ENCODE measurements at places on chromosomes 11 and 22.

DNA sequence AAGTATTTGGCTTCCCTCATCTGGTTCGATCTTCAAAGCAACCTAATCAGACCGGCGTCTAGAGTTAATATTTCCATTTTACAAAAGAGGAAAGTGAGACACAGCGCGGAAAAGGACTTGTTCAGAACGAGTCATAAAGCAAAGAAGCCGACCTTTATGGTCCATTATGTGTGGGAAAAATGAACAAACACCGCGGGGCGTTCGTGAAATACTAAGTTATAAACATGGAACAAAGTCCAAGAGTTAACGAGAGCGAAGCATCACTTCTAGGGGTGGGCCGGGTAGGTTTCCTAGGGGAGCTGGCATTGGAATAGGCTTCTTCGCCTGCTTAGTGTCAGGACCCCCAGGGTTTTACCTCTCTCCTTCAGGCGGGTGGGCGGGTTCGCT lies 575 bp downstream of the DUSP18 start:
- DNase-seq: no peak

- DNase-seq: no peak
Observed at GRCh38 chr11:96337541-96338431, 5.2 kb downstream of the MAML2 start.

DNA sequence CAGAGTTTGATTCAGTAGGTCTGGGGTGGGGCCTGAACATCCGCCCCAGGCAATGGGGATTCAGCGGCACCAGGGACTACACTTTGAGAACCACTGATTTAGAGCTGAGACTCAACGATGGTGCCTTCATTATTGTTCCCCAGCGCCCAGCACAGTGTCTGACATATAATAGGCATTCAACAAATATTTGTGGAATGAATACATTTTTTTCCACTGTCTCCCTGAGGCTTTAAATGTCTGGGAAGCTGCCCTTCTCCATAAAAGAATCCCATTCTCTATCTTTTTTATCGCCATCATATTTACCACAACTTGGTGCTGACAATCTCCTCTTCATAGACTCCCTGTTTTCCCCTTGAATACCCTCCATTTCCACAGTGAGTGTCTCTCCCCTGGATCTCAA lies 23.6 kb upstream of the LMO2 start:
- no peak for DNase-seq

DNA sequence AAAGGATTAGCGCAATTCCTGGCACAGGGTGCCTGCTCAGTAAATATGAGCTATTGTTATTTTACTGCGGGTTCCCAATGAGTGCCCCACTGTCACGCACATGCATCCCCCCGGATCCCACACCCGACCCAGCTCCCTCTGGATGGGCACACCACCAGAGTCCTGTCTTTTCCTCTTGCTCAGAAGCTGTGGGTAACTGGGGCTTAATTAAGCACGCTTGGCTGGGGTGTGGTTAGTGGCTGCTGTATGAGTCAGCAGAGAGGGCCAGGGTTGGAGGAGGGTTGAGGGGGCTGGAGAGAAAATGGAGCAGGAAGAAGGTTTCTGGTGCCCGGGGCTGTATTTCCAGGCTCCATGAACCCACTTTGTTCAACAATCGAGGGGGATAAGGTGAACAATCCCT lies 30.3 kb upstream of the NECTIN1 start:
- no peak for DNase-seq

- DNase-seq: no peak
Observed at GRCh38 chr11:58526721-58527120, 18.8 kb upstream of the OR5B21 start.

- DNase-seq: no peak
Observed at GRCh38 chr11:78829146-78829545, 254.5 kb upstream of the NARS2 start.

- DNase-seq: no peak
Observed at GRCh38 chr11:105618343-105618955, 8.6 kb downstream of the GRIA4 start.

DNA sequence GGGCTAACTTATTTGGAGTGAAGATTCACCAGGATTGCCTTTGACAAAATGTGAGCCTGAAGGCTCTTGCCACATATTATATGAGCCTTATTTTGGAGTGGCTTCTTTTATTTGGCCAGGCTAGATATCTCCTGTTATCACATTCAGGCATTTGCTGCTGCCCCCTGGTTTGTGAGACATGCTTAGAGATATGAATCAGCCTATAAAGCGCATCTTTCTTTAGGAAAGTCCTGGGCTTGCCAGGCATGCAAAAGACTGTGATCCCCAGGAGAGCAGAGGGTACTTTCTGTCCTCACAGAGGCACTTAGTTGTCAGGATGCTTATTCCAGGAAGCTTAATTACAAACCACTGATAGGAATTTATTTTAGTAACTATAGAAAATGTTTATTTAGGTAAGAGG lies 333.3 kb downstream of the FAT3 start:
- DNase-seq: no peak

DNA sequence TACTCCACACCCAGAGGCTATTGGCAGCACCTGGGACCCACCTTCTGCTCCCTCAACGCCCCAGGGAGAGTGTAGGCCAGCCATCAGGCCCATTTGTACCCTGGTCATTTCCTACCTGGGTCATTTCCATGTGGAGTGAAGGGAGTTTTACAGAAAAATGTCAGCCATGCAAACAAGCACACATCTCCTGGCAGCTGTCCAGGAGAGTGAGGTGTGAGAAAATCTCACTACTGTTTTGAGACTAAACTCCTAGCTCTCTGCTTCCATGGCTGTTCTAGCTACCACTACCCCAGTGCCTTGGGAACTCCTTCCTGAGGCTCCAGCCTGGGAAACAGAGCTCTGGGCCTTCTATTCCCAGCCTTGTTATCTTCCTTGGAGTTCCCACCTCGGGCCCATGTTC lies 2.8 kb upstream of the TMPRSS13 start:
- no peak for DNase-seq

GRCh38 chr11:2927851-2928604 lies 1.2 kb downstream of the PHLDA2 start:
- DNase-seq: no peak

- no peak for DNase-seq
Observed at GRCh38 chr22:39299829-39300178, 19.6 kb downstream of the RPL3 start.

DNA sequence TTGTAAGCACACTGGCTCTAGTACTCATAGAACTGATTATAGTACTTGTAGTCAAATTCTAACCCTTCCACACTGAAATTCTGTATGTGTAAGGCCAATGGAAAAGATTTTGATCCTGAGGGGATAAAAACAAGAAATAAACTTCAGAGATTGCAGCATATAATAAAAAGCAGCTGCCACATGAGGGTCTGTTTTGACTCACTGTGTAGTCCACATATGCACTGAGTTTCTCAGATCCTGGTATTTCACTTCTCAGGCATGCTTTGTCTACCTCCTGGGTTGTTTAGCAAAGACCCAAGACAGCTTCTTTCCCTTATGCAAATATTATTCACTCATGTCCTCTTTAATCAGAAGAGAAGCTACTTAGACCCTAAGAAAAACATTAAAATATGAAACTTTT lies 71.1 kb upstream of the SLC5A12 start:
- DNase-seq: no peak

GRCh38 chr11:69328231-69328630 lies 34.3 kb downstream of the MYEOV start:
- no peak for DNase-seq
